ENCODE measurements at places on chromosomes 5 and 9. TPM values are rescaled to one million over a fixed set of nuclear protein-coding genes. Genes with fewer than 3 reads are reported as not detected.

The IFNA13 gene
- not detected for total RNA-seq

The DBH gene
- 0.79 TPM for total RNA-seq

The GABBR2 gene
- total RNA-seq, result 0.53 TPM

The RAB3C gene
- total RNA-seq, result 2.0 TPM
